Kidney capillary endothelial cell (primary cell): ENCODE measurements at places on chromosomes 4 and X.

DNA sequence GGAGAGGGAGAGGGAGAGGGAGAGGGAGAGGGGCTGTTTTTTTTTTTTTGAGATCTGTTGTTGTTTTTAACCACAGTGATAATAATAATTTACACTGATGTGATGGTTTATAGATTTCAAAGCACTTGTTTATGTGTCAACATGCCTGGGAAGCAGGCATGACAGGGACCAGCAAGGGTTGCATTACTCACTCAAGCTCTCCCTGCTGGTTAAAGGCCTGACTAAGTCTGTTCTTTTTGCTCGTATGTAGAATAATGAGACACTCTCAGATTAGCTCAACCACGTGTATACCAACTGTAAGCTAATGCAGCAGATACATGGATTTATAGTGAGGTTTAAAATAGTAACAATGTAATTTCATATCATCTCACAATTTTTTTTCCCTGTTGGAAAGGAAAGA is 134.6 kb upstream of the BOD1L1 start:
- DNase-seq, result no peak

DNA sequence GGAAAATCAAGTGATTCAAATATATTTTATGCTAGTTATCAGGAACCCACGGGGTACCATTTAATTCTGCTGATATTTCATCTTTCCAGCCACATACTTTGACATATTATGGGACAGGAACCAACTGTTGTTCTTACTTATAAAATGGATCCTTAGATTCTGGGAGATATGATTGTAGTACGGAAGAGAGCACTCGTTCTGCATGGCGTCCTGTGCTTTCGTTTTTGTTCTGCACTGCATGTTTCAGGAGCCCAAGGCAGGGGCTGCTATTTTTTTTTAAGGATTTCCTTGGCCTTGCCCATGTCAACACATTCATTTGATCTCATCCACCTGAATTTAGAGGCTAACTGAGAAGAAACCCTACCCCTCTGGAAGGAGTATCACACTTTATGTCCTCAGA is 245.5 kb upstream of the TLL1 start:
- no peak for DNase-seq

GRCh38 chr4:72340803-72341431 is 228.1 kb downstream of the ADAMTS3 start:
- DNase-seq, result no peak

DNA sequence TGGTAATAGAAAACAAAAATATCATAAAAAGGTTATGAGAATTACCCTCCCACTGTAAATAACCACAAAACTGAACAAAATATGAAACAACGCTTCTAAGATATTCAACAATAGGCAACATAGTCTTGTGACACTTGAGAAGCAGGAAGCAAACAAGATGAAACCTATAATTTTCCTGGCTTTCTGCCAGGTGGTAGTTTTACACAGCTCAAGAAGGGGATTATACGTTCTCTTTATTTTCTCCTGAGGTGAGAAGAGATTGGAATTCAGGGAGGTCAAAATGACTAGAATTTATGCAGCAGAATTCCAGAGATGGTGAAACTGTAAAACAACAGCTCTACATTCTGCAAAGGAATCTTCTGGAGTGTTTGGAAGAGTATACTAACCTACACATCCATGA is 186.0 kb downstream of the HHIP start:
- peak; percentile 10 for DNase-seq
